ENCODE measurements at places on chromosomes 5 and 9.

DNA sequence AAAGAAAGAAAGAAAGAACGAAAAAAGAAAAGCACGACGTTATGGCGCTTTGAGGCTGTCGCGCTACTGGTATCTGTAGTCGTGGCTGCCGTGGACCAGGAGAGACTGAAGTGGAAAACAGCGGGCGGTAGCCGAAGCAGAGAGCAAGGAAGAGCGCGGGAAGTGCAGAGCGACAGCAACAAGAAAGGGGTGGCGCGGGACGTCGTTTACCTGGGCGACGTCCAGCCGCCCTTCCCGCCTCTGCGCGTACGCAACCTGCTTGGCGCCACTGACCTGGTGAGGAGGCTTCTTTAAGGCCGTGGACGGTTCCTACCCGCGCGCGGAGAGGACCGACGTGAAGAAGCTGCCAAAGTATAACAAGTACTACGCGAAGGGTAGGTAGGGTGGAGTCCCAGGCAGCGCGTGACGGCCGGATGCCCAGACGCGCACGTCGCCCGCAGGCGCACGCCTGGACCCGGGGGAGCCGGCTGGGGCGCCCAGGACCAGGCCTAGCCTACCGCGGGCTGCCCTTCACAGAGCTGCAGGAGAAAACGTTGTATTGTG is 15.4 kb downstream of the CCL28 start:
- DNase-seq, result peak; percentile 5

DNA sequence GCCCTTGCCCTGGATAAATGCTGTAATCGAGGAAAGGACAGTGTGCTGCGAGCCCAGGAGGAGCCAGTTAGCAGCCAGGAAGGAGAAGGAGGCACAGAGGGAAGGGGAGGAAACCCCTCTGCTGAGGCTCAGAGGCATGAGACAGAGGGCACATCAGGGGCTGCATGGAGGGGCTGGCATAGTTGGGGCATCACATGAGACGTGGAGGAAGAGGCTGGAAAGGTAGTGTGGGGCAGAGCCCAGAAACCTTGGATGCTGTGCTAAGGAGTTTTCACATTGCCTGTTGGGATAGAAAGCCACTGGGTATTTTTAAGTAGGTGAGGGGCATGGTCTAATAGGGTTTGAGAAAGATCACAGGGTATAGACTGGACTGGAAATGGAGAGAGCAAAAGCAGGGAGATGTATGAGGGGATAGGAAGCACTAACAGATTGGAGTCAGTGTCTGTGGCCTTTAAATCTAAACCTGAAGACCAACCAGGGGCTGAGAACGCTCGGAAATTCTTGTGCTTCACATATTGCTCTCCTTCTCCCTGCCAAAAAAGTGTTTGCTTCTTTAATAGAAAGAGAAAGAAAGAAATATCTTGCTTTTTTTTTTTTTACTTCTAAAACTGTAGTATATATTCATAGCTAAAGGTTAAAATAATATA is 33.0 kb upstream of the ANGPTL2 start:
- DNase-seq, result no peak

- DNase-seq, result no peak
These were observed 46.8 kb upstream of the KIAA1958 start for GRCh38 chr9:112439825-112440224.

DNA sequence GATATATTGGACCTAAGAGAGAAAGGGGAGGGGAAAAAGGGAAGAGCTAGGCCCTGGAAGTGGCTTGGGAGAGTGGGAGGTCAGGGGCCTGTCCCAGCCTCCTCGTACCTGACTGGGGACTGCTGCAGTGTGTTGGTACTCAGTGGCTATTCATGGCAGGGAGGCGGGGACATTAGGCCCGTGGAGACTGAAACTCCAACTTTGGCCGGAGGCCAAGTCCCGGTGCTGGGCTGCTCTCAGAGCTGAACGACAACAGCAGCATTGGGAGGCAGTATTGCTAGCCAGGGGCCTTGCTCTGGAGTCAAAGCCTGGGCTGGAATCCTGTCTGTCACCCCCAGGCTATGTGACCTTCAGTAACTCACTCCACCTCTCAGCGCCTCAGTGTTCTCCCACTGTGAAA is 37.8 kb downstream of the NEURL1B start:
- no peak for DNase-seq

DNA sequence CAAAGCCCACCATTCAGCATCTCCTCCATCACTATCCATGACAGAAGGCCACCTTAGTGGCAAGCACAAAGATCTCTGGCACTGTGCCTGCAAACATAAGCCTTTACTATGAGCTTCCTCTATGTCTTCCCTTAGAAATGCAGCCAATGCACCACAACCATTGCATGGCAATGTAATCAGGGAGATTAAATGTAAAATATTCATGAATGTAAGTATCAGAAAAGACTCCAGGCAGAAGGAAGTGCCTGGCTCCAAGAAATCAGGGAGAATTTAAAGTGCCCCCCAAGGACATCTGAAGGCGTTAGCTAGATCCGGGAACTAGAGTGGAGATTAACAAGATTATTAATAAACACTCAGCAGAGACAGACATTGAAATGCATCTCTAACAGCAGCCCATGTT is 32.5 kb upstream of the MYORG start:
- DNase-seq, result no peak

DNA sequence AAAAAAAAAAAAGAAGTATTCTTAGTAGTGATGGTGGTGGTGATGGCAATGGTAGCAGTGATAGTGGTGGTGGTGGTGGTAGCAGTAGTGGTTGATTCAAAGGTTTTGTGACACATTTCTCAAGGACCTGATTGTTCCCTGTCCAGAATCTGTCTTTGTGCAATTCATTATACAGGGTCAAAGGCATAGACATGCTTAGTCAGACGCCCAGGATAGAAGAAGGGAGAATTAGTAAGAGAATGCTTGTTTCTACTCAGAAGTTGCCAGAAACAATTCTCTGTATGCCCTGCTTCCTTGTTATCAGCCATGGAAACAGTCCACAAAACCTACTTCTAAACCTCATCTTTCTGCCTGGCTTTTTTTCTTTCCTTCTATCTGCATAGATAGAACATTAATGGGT is 89.4 kb downstream of the SLC44A1 start:
- DNase-seq, result peak; percentile 11

DNA sequence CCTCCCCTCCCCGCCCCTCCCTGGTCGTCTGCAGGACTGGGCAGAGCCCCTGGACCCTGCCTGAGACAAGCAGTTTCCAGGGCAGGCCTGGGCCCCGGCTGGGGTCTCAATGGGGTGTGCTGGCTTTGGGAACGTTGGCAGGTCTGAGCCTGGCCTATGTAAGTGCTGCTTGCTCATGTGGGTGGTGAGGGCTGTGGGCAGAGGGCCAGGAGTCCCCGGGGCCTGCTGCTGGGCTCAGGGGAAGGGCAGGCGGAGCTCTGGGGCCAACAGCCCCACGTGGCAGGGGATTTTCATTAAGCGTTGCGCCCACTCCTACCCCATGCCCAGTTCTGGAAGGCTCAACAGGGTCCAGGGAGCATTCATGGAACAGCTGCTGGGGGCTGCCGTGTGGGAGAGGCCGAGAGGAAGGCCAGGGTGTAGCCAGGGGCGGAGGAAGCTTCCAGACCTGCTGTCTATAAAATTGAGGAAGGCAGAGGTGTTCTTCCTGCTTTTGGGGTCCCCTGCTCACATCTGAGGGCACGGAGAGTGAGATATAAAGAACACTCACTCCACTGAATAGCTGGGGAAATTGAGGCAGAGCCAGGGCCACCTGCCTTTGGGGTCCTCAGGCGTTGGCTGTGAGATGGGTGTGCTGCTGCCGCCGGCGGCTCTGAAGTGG is 32.5 kb downstream of the RXRA start:
- DNase-seq, result peak; percentile 22

DNA sequence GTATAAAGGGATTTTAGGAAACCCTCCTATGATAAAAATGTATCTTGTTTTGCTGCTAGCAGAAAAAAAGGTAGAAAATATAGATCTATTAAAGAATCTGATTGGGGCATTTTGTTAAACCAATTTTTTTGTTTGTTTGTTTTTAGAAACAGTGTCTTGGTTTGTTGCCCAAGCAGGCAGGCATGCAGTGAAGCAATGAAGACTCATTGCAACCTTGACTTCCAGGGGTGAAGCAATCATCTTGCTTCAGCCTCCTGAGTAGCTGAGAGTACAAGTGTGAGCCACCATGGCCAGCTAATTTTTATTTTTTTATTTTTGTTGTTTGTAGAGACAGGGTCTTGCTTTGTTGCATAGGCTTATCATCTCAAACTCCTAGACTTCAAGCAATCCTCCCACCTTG is 755.8 kb upstream of the EDIL3 start:
- DNase-seq, result no peak

- DNase-seq, result no peak
These were observed 41.2 kb downstream of the DBH start for GRCh38 chr9:133677126-133678010.

- DNase-seq, result no peak
These were observed 222.8 kb downstream of the HSPA4 start for GRCh38 chr5:133274597-133274935.

GRCh38 chr5:134355681-134356080 is 11.3 kb downstream of the CDKL3 start:
- no peak for DNase-seq

DNA sequence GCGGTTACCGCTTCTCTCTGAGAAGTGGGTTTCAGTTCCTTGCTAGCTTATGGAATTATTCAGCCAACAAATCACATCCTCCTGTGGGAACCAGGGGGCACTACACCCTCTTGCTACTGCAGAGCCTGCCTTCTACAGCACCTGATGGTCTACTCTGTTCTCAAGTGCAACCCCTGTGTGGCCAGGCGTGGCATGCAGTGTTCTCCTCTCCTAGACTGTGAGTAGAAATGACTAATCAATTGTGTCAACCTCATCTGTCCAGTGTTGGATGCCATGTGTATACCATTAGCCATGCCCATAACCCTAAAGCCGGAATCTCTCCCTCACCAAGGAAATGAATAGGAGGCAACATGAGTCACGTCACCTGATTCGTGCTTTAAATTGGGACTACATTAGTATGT is 117.2 kb upstream of the LIFR start:
- no peak for DNase-seq

DNA sequence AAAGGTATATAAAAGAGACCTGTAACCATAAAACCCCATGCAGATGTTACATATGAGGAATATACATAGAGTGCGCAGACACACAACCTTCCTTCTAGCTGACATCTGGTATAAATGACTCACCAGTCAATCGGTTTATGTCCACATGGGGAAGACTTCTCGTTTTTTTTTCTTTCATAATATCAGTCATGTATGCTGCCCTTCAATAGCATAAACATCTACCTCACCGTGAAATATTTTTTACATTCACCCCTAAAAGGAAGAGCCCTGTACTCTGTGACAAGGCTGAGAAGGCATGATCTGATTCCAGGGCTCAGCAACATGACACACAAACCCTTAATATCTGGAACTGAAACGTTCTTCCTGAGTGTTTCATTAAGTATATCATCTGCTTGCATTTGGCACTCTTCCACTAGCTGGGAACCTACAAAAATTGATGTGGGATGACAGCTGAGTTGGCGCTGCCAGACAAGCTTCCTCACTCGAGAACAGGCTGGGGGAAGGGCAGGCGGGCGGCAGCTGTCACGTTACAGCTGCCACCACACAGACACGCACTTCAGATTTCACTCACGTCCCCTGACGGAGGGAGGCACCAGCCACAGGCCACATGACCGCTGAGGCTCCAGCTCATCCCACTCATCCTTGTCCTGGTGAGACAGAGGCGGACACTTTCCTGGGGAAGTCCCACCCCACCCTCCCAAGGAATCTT is 74.2 kb downstream of the SHB start:
- peak; percentile 77 for DNase-seq

- DNase-seq, result peak; percentile 53
These were observed 85.1 kb downstream of the FGF1 start for GRCh38 chr5:142600611-142601358.

- DNase-seq, result no peak
These were observed 425.9 kb upstream of the MPDZ start for GRCh38 chr9:13705373-13705772.
